ENCODE measurements at places on chromosomes 4 and X. TPM values are rescaled to one million over a fixed set of nuclear protein-coding genes. Genes with fewer than 3 reads are reported as not detected.

HTT gene
- 30.3 TPM for total RNA-seq

ZMAT1 gene
- total RNA-seq, result 12.2 TPM

DNA sequence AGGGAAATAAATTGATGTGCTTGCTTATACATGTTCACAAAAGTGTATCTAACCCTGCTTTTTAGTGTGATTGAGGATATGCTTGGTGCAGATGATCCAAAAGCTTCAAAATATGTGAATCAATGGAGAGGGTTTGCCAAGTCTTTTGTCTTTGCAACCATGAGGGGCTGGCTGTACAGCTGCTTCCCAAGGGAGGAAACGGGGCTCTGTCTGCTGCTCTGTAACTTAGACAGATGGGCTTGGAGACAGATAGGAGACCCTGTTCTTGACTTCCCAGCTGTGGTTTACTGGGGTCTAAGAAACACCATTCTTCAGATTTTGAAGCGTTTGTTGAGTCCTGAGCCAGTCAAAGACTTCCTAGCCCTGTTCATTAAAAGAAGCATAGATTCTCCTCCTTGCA lies 152.3 kb downstream of the DCLK2 start:
- DNase-seq, result no peak
- H3K27ac ChIP-seq, result no peak overlapping the region
- peaks cover 8% of the 10 kb centered on the region for H3K4me1 ChIP-seq
- H3K4me3 ChIP-seq, result no peak overlapping the region

DNA sequence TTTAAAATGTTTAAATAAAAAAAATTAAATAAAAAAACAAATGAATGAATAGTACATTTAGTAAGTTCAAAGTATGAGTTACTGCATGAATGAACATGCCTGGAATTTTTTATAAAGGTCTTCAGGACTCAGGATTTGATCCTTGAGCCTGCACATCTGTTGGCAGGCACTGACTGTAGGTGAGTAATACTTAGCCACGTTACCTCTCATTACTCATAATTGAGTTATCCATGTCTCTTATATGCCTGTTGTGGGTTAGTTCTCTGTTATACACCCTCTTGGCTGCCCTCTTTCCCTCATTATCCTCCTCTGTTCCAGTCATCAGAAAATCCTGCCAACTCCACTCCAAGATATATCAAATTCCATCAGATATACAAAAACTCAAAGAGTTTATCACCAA lies 276.0 kb downstream of the FBXW7 start:
- no peaks in the 10 kb centered on the region for H3K27me3 ChIP-seq
- no peaks in the 10 kb centered on the region for H3K36me3 ChIP-seq
- H3K4me3 ChIP-seq, result no peak overlapping the region
- no peak overlapping the region for H3K27ac ChIP-seq
- H3K4me1 ChIP-seq, result no peaks in the 10 kb centered on the region
- DNase-seq, result no peak

DIPK2B gene
- 4.5 TPM for total RNA-seq

SSX1 gene
- not detected for total RNA-seq

DNA sequence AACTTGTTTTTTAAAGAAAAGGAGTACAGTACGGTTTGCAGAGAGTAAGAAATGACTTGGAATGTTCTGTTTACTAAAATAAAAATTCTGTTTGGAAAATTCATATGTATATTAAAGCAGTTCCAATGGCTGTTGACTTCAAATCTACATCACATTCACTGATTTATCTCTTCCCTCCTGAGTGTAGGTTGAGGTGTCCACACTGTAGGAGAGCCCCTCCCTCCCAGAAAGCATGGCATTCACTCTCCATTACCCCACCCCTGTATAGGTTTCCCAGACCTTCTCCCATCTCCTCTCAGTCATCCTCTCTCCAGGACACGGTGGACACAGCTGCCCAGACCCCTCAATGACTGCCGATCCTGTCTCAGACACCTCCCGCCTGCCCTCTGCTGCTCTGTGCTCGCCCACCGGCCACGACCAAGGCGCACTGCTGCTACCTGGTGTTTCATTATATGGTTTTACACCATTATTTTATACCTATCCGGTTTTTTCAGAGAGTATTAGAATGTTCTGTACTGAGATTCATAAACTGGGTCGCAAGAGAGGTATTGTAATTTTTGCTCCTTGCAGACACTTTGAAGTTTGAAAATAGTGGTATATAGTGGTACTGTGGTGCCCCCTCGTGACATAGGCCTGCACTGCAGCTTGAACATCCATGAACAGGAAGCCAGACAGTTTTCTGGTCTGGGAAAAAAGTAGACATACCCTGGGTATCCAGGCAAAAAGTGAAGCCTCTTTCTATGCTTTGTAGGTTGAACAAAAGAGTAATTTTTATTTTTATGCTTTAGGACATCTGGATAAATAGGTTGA lies 38.8 kb upstream of the BEX4 start:
- no peaks in the 10 kb centered on the region for H3K36me3 ChIP-seq
- H3K4me1 ChIP-seq, result no peaks in the 10 kb centered on the region
- no peak overlapping the region for H3K27ac ChIP-seq
- H3K27me3 ChIP-seq, result no peaks in the 10 kb centered on the region
- peak overlapping the region; percentile 16 for H3K4me3 ChIP-seq
- peak; percentile 64 for DNase-seq

GRCh38 chr4:149823769-149824221 lies 8.2 kb upstream of the IQCM start:
- H3K27me3 ChIP-seq, result no peaks in the 10 kb centered on the region
- H3K36me3 ChIP-seq, result no peaks in the 10 kb centered on the region
- DNase-seq, result no peak
- no peaks in the 10 kb centered on the region for H3K4me1 ChIP-seq
